ENCODE measurements at places on chromosomes 4 and X.

GRCh38 chrX:4253092-4253491, 539.6 kb upstream of the PRKX start:
- no peak for DNase-seq

GRCh38 chr4:20825505-20825904, 125.2 kb downstream of the PACRGL start:
- DNase-seq: no peak

DNA sequence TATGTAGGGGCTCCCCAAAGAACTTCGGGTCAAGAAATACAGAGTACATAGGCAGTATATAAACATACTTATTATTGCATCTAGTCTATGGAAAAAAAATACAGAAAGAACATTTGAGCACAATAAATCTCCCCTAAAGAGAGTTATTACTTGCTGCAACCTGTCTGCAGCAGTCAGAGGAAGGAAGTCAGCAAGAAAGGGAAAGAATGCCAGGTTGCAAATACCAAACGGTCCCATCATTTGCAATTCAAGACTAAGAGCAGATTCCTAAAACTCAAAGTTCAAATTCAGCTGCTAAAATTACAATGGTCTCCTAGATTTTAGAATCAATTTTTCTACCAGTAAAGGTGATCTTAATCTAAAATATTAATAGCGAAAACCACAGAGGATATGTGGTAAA, 236.2 kb upstream of the NUDT6 start:
- no peak for DNase-seq

DNA sequence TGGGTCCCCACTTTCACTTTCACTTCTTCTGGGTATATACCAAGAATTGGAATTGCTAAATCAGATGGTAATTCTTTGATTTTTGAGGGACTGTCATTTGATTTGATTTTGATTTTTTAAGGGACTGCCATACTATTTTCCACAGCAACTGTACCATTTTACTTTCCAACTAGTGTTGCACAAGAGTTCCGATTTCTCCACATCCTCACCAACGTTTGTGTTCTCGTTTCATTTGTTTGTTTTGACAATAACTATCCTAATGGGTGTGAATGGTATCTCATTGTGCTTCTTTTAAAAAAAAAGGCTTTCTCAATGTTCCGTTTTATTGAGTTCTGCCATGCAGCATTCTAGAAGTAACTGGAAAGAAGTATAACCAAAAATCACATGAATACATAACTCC, 62.6 kb downstream of the C4orf46 start:
- no peak for DNase-seq

DNA sequence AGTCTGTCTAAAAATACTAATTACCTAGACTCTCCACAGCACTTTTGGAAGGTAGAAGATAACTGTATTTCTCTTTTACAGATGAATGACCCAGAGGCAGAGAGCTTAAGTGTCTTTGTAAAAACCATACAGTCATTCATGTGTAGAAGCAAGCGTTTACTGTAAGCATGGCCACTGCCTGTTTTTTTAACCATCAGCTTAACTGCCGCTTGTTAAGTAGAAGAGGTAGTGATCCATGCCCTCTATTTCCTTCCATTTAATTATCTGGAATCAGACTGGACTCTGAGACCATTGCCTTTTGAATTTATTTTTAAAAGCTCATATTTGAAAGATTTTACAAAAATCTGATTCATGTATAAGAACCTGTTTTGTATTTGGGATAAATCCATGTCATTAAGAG, 111.2 kb upstream of the TECRL start:
- no peak for DNase-seq

DNA sequence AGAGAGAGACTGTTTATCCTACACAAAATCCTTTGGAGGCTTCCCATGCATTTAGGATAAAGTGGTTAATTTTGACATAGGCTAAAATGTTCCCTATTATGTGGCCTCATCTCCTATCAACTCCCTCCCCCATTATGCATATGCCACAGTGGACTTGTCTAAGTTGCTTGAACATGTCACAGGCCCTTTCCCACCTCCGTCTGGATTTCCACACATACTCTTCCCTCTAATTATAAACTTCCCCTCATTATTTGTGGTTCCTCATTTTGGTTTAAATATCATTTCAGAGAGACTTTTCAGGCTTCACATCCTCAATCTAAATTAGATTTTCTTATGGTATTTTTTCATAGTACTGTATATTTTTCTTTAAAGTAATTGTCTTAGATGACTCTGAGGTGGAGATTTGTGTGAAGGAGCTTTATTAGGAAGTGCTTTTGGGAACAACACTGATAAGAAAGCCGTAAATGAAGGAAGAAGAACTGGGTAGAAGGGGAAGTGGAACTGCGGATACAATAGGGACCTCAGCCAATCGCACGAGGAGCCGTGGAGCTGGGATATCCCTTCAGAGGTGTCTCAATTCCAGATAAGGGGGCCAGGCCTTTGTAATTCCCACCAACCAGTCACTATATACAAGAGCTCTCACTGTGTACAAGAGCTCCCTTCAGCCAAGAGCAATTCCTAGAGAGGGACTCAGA, 7.9 kb downstream of the C4orf17 start:
- no peak for DNase-seq

GRCh38 chr4:2361366-2362265, 56.8 kb downstream of the ZFYVE28 start:
- DNase-seq: no peak

DNA sequence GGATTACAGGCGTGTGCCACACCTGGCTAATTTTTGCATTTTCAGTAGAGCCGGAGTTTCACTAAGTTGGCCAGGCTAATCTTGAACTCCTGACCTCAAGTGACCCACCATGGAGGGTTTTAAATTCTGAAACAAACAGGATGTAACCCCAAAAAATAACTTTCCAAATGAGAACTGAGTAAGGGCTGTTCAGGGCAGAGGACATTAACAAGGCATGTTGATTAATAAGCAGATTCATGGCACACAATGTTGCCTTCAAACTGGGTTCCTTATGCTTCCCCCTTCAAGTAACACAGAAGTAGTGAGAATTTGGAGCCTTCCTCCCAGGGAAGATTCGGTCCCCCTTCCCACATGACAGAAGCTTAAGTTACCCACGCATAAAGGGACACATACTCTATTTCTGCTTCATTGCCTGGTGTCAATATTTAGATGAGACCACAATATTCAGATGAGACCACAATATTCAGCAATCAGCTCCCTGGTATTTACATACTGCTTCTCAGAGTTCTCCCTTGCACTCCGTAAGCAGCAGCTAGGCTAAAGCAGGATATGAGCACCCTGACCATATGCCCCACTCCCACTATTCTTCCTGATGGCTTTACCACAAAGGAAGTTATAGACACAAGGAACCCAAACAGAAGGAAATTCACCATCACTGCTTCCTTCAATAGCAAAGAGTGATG, 21.4 kb downstream of the GRSF1 start:
- no peak for DNase-seq

- DNase-seq: no peak
Measured at GRCh38 chr4:91233164-91233563, 1070.6 kb upstream of the GRID2 start.

DNA sequence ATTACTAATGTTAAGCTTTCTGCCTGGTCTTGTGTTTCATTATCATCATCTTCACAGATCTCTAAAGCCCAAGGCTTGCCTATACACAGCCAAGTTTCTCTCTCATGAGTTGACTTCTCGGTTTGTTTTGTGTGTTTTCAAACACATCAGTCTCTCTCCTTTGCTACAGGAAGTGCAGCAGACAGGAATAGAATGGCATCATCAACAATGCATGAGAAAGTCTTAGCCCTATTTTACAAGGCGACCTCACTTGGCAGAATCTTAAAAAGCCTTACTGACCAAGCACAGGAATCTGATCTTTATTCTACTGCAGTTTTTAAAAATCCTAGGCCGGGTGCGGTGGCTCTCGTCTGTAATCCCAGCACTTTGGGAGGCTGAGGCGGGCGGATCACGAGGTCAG, 36.8 kb downstream of the CC2D2A start:
- no peak for DNase-seq

DNA sequence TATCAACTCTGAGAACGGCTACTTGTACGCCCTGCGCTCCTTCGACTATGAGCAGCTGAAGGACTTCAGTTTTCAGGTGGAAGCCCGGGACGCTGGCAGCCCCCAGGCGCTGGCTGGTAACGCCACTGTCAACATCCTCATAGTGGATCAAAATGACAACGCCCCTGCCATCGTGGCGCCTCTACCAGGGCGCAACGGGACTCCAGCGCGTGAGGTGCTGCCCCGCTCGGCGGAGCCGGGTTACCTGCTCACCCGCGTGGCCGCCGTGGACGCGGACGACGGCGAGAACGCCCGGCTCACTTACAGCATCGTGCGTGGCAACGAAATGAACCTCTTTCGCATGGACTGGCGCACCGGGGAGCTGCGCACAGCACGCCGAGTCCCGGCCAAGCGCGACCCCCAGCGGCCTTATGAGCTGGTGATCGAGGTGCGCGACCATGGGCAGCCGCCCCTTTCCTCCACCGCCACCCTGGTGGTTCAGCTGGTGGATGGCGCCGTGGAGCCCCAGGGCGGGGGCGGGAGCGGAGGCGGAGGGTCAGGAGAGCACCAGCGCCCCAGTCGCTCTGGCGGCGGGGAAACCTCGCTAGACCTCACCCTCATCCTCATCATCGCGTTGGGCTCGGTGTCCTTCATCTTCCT, 2.7 kb downstream of the PCDH10 start:
- DNase-seq: no peak

DNA sequence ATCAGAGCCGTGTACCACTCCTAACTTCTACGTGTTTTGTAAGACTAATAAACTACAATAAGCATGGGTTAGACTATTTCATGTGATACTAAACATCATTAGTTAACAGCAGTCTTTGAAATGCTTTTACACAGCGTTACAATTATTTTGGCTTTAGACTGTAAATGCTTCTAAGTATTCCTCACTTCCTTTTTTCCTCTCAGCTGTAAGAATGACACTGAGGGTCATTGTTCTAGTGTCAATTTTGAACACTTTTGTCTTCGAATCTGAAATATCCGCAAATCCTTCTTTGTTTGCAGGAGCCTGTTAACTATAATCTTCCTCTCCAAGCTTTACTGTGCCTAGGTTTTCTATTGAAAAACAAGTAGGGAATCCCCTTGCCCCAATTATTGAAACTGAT, 1.5 kb downstream of the ABCE1 start:
- no peak for DNase-seq

DNA sequence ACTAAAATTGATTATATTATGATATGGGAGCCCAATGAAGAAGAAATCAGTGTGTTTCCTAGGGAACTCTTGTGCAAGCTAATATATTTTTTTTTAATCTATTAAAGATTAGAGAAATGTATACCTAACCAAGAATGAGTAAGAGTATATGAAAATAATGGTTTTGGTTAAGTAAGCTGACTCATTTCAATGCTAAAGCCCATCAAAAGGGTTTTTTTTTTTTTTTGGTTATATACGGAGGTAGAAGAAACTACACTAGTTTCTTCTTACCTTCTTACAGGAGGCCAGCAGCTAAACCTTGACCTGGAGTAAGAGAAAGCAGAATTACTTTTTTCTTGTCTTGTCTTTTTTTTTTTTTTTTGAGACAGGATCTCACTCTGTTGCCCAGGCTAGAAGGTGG, 27.5 kb downstream of the RUFY3 start:
- DNase-seq: no peak

- no peak for DNase-seq
Measured at GRCh38 chr4:185740471-185740873, 71.5 kb downstream of the SORBS2 start.

GRCh38 chrX:74458736-74459135, 37.4 kb downstream of the SLC16A2 start:
- DNase-seq: no peak

DNA sequence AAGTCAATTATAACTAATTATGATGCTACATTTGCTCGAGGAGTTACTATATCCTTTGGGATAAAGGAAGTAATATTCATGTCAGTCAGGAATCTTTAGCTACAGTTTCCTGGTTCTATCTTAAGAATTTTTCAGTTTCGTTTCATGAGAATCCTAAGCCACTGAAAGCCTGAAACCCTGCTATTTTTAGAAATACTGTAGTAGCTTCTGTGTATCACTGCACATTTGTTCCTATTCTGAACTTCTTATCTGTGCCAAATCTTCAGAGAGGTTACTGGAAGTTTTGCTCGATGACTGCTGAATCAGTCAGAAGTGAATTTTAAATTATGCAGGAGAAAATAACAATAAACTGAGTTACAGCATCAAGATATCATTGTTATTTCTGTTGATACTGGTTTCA, 249.2 kb downstream of the TENM3 start:
- DNase-seq: no peak

- no peak for DNase-seq
Measured at GRCh38 chr4:8472689-8473197, 32.2 kb downstream of the TRMT44 start.

DNA sequence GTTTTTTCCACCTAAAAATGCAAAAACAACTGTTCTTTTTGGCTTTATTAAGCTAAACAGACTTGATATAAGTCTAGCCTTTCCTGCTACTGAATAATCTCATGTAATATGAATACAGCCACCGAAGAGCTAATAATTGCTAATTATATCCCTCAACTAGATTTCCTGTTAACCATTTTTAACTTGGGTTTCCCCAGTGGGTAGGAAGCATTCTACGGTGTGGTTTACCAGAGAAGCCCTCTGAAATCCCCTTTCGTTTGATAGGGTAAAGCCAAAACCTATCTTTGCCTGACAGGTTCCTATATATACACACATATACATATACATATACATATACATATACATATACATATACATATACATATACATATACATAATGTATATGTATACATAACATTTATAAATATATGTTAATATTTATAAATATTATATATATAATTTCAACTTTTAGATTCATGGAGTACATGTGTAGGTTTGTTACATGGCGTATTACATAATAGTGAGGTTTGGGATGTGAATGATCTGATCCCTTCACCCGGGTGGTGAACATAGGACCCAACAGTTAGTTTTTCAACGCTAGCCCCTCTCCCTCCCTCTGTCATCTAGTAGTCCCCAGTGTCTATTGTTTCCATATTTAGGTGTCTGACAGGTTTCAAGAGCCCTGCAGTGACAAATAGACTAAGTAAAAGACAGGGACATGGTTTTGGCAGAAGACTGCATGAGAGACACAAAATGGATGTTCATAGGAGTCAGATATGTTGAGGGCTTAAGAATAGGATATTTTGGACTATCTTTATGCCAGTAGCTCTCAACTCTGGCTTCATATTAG, 62.4 kb downstream of the ATXN3L start:
- DNase-seq: no peak

GRCh38 chr4:107008115-107008514, 28.0 kb downstream of the DKK2 start:
- DNase-seq: no peak
